ENCODE measurements at places on chromosomes 13 and 19.
A peak's percentile ranks its signal among the peaks of the same experiment; 100 is the strongest.

GRCh38 chr13:108361769-108362168 lies 92.3 kb downstream of the TNFSF13B start:
- no peak for DNase-seq

- peak; percentile 55 for DNase-seq
Observed at GRCh38 chr19:10975374-10976130, 14.7 kb downstream of the SMARCA4 start.

- no peak for DNase-seq
Observed at GRCh38 chr19:31537136-31537535, 187.9 kb upstream of the TSHZ3 start.

GRCh38 chr19:43752287-43752875 lies 2.4 kb downstream of the SMG9 start:
- DNase-seq, result no peak

- DNase-seq, result peak; percentile 20
Observed at GRCh38 chr13:21638319-21639282, 32.3 kb upstream of the FGF9 start.

DNA sequence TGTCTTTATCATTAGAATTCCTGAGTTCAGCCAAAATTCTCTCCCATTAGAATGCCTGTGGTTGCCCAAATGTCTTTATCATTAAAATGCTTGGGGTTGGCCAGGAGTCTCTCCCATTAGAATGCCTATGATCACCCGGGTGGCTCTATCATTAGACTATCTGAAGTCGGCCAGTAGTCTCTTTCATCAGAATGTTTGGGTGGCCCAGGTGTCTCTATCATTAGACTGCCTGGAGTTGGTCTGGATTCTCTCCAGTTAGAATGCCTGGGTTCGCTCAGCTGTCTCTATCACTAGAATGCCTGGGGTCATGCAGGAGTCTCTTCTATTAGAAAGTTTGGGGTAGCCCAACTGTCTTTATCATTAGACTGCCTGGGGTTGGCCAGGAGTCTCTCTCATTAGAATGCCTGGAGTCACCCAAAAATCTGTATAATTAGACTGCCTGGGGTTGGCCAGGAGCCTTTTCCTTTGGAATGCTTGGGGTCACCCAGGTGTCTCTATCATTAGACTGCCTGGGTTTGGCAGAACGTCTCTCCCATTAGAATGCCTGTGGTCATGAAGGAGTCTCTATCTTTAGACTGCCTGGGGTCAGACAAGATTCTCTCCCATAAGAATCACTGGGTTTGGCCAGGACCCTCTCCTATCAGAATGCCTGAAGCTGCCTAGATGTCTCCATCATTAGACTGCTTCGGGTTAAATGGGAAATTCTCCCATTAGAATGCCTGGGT lies 1478.3 kb downstream of the UQCRFS1 start:
- DNase-seq, result no peak

DNA sequence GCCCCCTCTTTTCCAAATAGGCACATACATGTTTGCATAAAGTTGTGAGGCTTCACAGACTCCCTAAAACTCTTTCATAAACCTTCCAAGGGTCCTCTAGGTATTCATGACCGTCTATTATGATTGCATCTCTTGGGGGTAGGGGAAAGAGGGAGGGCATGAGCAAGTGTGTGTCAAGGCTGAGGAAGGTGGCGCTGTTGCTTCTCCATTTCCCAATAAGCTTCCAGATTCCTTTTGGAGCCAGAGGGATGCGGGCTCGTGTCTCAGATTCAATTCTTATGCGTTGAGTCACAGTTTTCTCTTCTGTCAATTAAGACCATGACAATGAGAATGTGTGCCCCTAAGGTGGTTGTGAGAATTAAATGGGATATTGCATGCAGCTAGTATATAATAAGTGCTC lies 51.0 kb upstream of the CYP2A7 start:
- DNase-seq, result no peak

DNA sequence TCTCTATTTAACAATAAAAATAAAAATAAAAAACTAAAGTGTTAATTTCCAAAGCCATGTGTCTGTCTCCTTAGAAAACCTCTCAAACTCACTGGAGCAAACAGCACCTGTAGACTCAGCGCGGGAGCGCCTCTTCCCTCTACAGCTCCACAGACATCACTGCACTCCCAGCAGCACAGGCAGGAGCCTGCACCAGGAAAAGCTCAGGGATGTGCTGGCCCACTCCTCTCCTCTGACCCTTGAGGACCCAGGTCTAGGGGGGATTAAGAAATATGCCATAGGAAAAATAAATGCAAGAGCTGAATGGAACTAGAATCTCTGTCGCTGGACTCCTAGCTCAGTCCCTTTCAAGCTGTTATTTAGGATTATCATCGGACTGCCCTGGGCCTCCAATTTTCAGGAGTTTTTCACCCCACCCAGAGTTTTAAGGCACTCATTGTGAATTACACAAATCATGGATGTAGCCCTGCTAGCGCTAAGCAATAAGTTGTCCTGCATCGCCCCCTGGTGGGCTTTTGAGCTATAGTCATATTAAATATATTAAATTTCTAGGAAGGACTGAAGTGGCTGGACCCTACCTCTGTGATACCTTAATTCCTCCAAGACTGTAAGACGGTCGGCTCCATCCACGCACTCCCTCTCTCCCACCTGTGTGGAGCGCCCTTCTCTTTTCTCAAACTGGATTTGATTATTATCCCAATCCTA lies 333.9 kb downstream of the UQCRFS1 start:
- peak; percentile 74 for DNase-seq

- peak; percentile 69 for DNase-seq
Observed at GRCh38 chr13:26482451-26483197, 74.9 kb upstream of the WASF3 start.

GRCh38 chr13:32752997-32753606 lies 166.8 kb downstream of the PDS5B start:
- DNase-seq, result no peak

DNA sequence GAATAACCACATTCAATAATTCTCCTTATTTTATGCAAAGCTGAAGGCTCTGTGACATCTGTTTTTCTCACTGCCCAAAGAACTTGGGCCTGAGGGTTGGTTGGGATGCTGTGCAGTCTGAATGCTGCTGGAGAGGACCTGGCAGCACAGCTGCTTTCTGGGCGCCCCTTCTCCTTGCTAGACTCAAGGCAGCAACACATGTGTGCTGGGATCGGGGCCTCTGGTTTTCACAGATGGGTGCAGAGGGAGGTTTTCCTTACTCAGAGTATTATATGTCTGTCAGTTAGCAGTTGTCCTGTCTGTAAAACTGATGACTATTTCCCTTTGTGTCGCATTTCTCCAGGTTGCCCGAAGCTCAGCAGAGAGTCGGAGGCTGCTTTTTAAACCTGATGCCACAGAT lies 53.2 kb upstream of the TEX29 start:
- no peak for DNase-seq
